ENCODE measurements at places on chromosomes 16 and 17. TPM values are rescaled to one million over a fixed set of nuclear protein-coding genes. Genes with fewer than 3 reads are reported as not detected.

- DNase-seq: no peak
Measured at GRCh38 chr17:67474081-67474661, 97.1 kb downstream of the PITPNC1 start.

DNA sequence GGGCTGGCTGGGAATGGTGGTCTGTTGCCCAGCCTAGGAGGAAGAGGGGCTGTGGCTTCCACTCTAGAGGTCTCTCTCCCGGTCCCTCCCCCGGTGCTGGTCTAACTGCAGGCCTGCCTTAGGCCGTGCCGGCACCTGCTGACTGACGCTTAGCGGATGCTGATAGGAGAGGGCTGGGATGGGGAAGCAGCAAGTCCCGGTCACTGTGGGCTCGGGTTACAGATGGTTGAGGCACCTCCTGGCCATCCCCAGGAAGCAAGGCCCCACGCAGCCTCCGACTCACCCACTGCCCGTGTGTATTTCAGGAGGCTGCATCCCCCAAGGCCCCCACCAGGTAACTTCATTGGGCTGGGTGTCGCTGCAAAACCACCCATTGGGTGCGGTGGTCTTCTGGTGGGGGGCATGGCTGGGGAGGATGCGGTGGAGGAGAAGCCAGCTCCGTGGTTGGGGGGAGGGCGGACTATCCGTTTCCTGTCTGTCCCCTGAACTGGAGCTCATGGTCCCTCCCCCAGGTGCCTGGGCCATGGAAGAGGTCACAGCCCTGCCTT is 278.9 kb downstream of the SEC14L1 start:
- DNase-seq: no peak

The ACSM5 gene
- total RNA-seq: not detected

The CACNG5 gene
- total RNA-seq: not detected

The CLEC3A gene
- total RNA-seq: not detected

The TMEM114 gene
- total RNA-seq: not detected

DNA sequence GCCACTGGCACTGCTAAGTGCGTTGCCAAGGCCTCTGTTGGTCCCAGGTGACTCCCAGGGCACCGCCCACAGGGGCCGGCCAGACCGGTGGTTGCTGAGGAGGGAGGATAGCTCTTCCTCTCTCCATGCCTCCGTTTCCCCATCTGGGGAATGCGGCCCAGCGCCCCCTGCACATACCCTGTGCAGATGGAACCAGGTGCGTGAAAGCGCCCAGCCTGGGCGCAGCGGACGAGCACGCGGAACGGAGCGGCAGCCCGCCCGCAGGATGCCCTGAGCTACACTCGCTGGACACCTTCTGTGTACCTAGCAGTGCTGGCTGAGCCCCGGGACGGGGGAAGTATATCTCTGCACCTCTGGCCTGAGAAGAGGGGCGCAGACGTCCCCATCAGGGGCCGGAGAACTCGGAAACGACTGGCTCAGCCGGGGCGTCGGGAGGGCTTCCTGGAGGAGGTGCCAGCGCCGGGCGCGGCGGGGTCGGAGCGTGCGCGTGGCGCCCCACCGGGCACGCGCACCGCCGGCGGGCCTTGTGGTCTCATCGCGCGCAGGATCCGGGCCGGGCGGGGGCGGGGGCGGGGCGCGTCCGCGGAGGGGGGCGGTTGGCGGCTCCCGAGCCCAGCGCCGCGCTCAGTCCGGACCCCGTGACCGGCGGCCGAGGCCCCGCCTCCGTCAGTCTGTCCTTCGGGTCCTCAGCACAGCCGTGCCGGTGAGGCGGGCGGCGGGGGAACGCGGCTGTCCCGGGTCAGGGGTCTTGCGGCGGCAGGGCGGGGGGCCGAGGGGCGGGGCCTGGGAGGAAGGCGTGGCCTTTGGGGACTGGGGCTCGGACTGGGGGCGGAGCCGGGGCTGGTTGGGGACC is at the start of the genes CCDC78 and HAGHL:
Gene CCDC78 (minus strand): TSS at position 6 of the 853 bp plus-strand sequence. CDS start 76 bp downstream, outside the sequence.
Gene HAGHL (plus strand): TSS at position 669 of the 853 bp plus-strand sequence. CDS start 404 bp downstream, outside the sequence.
- DNase-seq: no peak

The LPCAT2 gene
- total RNA-seq: 13.1 TPM

The EFCAB5 gene
- 0.17 TPM for total RNA-seq

- no peak for DNase-seq
Measured at GRCh38 chr17:62775876-62776275, 32.2 kb downstream of the MARCHF10 start.

DNA sequence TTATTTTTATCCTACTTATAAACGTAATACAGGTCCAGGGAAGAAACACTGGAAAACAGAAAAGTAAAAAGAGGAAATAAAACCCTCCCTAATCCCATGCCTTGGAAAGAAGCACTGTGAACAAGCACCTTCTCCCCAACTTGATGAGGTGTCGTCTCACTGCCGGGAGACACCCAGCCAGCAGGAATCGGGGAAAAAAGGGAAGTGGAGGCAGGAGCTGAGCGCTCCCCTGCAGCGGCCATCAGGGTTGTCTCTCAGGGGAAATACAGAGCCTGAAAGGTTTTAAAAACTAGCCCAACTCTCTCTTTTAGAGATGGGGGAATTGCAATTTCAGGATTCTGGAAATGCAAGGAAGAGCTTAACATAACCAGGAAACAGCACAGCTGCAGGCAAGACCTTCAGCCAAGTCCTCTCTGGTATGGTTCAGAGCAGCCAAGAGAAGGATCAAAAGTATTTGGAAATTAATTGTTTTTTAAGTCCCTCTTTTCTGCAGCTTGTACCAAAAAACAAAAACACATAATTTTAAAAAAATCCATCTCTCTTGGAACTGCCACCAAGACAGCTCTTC is 96.3 kb upstream of the RCVRN start:
- no peak for DNase-seq
